Fibroblast of lung (primary cell): ENCODE measurements at places on chromosomes 2 and 18. TPM values are rescaled to one million over a fixed set of nuclear protein-coding genes. Genes with fewer than 3 reads are reported as not detected.

DNA sequence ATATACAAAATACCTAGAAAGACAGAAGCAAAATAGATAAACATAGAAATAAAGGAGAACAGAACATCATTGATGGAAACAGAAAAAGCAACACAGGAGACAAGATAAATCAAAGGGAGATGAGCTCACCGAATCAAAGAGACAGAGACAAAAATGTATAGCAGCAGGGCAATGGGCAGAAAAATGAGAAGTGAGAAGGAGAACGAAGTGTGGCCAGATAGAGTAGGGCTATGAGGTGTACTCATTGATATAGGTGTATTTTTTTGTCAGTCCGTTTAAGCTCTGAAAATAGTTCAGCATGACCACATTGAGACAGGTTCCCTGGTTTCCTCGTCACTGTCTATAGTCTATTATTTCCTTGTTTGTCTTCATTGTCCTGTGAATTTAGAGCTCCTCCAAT is 55.1 kb downstream of the SP100 start:
- no peak for DNase-seq

DNA sequence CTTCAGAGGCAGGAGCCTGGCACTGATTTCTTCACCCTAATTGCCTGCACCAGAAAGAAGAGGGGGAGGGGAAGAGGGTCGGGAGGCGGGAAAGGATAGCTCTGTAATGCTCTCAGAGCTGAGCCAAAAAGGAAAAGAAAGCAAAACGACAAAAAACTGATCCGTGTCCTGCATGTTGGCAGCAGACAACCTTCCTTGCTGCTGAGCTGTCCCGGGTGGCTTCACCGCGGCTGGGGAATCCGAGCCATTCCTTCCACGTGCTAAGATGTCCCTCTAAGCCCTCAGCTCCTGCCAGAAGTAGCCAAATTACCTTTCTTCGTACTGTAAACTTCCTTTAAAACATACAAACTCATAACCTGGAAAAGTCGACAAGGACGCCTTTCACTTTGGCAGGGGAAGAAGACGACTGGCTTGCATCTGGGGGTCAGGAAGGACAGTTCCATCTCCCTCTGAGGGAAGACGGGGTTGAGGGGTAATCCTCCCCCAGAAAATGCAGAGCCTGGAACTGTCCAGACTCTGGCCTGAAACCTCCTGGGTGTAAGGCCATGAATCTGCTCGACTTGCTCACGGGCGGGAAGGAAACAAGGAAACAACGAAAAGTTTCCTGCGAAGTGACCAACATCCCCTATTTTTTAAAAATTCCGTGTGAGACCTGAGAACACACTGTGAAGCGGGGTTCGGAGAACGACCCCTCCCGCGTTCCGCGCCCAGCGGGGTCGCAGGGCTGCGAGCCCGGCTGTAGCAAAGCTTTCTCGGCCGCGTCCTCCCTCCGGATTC is 7.7 kb downstream of the OTX1 start:
- DNase-seq: peak; percentile 59

DNA sequence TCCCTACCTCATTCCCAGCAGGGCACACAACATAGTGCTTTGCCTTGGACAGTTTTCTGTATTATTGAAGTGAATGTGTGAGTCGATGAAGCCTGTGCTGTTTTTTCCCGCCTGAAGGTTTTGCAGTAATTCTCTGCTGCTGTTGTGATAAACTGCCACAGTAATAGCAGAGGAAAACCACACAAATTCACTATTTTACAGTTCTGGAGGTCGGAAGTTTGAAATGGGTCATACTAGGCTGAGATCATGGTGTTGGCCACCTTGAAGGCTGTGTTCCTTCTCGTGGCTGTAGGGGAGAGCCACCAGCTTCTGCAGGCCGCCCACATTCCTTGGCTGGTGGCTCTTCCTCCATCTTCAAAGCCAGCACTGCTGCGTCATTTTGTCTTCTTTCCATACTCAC is 678 bp upstream of the SLC16A14 start:
- DNase-seq: no peak

DNA sequence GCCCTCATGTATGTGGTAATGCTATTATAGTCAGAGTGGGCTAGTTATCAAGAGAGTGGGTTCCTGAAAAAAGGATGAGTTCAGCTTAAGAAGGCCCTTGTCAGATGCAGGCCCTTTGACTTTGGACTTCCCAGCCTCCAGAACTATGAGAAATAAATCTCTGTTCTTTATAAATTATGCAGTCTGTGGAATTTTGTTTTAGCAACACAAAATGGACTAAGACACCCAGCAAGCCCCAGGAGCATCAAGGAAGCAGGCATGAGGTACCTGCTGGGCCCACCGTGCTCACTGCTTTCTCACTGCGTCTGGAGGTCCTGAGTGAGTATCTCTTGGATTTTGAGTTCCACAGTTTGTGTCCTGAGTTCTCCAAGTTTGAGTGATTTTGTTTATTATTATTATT is 35.9 kb upstream of the LIPG start:
- DNase-seq: no peak

DNA sequence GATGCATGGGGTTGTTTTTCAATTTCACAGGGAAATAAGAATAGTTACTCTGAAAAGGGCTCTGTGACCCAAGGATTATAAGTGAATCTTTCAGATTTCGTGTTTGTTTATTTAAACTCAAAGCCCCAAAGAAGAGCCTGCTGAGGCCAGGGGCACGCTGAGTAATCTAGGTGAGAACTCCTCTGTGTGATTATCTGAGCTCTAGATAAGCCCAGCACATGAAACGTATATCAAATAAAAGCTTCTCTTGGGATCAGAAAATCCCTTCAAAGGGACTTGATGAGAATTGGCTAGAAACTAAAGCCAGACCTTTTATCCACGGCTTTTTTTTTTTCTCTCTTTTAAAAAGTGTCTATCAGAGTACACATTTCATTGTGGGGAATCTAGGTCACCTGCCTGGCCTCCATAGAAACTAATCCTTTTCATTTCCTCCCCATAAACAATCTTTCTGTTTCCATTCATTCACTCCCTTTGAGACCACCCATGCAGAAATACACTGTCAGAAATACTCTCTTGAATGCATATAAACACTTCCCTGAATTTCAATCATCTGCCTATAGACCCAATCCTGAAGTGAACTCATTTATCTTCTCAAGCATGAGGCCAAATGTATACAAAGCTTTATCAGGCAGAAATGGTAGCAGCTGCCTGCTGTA is 137.4 kb downstream of the RIT2 start:
- no peak for DNase-seq

- DNase-seq: peak; percentile 12
These were observed 127.4 kb upstream of the SLC8A1 start for GRCh38 chr2:40579247-40579646.

DNA sequence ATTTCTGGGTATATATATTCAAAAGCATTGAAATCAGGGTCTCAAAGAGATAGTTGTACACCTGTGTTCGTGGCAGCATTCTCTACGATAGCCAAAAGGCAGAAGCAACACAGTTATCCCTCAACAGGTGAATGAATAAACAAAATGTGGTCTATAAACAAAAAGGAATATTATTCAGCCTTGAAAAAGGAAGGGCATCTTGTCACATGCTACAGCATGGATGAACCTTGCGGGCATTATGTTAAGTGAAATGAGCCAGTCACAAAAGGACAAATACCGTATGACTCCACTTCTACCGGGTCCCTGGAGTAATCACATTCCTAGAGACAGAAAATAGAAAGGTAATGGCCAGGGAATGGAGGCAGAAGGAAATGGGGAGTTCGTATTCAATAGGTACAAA is 228.8 kb downstream of the SH3BP4 start:
- no peak for DNase-seq

GRCh38 chr2:139790136-139790535 is 1009.9 kb upstream of the NXPH2 start:
- no peak for DNase-seq

- DNase-seq: no peak
These were observed 377.7 kb upstream of the MYT1L start for GRCh38 chr2:2708575-2709430.

DNA sequence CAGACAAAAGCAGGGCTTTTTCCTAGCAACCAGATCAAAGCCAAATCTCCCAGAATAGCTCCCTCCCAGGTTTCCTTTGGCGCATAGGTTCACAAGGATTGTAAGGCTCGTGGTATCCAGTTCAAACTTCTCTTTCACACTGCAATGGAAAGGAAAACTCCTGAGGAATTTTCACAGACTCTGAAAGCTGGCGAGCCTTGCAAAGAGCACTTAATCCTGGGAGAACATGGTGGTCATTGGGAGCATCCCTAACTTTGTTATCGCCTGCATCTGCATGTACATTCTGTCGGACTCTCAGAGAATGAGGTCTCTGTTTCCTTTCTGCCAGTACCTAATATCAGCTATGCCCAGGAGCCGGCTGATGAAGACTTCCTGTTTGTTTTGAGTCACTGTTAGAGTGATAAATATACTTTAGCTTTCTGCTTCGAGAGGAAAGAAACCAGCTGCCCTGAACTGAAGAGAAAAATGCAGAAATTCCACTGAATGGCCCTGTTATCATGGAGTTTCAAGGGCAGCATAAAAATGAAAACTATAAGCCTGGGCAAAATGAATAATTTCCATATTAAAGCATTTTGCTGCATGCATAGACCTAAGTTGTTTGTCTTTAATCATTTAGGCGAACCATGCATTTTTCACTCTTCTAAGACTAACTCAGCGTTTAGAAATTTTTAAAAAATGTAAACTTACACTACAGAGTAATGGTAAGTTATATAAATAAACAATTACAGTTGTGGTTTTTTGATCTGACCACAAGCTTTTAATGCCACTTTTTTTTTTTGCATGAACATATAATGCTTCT is 76.4 kb upstream of the ZEB2 start:
- peak; percentile 72 for DNase-seq

- DNase-seq: peak; percentile 10
These were observed 152.5 kb downstream of the CYP26B1 start for GRCh38 chr2:71995067-71995665.

DNA sequence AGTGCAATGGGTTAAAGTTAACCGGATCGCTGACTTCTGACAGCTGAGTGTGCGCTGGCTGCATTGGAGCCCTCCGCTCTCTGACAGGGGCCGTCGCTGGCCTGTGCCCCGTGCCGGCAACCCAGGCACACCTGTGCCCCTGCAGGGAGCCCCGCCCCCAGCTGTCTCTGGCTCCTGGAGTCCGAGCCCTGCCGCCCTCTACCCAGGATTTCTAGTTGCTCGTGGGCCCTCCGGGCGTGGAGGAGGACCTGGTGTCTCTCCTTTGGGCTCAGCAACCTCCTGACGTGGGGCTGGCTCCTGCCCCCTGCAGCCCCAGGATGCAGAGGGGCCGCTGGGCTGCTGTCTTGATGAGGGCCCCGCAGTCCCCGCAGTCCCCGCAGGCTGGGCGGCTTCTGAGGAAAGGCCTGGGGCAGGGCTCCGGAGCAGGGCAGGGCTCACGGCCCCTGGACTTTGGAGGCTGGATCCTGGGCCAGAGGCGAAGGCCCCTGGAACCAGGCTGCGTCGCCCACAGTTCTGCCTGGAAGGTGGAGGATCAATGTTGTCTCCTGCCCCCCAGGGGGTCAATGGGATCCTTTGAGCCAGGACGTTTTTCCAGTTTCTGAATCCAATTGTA is 172.8 kb downstream of the RNF144A start:
- no peak for DNase-seq

DNA sequence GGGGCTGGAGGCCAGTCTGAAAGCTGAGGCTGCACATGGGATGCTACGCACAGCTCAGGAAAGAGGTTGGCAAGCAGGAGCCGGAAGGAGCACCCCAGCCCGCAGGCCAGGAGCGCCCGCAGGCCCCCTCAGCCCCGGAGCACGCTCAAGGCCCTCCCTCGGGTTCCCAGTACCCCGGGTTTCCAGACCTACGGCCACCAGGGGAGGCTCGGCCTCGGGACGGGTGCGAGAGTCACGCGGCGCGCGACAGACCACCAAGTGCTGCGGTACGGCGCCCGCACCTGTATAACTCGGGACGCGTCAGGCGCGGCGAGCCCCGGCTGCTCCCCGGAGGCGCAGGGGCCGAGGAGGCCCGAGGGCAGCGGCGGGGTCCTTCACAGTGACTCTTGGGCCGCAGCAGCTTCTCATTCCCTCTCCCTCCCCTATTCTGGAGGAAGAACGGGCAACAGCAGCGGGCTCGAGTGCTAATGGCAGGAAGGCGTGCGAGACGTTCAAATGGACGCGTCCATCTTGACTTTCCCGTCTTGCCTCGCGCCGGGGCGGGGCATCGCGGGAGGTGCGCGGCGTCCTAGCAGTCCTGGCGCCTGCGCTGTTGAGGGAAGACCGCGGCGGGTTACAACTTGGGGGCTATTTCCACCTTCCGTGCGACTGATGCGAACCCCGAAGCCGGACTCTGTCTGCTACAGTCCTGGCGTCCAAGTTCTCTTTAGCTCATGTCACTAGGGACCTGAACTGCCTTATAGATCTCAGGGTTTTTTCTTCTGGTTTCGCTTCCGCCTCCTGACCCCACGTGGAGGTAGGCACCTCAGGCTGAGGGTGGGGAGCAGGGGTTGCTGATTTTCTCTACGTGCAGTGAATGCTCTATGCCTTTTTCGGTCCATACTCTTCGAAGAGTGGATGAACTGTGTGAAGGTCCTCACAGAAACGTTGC is at the start of gene ANAPC1:
TSS of gene ANAPC1 (minus strand) at position 533 of the 931 bp plus-strand sequence. CDS start 3,368 bp downstream, outside the sequence.
- peak; percentile 65 for DNase-seq

- DNase-seq: peak; percentile 55
These were observed 58.2 kb downstream of the COPS8 start for GRCh38 chr2:237143676-237144440.

DNA sequence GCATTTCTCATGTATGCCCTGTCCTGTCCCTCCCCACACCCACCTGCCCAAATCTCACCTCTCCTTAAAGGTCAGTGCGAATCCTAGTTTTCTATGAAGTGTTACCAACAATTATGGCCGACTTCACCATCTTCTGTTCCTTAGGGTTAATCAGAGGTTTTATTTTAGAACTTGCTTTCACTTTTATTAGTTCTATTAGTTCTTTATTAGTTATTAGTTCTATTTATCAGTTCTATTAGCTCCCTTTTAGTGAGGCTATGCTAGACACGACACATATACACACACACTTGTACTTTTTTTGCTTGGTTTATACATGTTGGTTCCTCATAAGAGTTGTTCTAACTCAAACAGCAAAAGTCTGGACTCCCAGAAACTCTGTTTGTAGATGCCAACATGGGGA is 176.8 kb upstream of the MSH6 start:
- no peak for DNase-seq

DNA sequence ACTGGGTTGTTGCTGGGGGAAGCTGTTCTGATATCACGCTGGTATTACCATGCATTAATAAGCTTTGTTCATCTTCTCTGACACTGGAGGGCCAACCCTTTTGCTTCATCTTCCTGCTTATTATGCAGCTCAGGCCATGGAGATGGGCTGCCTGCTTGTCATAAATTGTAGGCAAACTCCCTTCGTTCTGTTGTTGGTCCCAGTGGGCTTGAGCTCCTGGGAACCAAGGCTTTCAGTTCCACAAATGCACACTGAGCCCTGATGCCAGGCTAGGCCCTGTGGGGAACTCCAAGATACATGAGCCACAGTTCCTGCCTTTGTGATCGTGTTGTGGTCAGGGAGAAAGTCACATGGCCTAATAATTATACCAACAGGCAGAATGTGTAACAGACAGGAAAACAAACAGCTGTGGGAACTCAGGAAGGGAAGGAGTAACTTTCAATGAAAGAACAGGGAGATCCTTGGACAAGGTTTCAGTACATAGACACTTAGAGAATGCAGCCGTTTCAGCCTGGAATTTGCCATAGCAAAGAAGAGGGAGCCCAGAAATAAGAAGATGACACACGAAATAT is 49.0 kb upstream of the BCL2L11 start:
- DNase-seq: peak; percentile 82

Gene TWIST2
- total RNA-seq: 36.0 and 118 TPM in 2 replicates

Gene CCDC121
- total RNA-seq: 1.8 and 2.0 TPM in 2 replicates

Gene CHRNA1
- total RNA-seq: 0.33 TPM in 1 of 2 replicates, not detected in the other

Gene DNAH7
- total RNA-seq: 0.77 and 0.99 TPM in 2 replicates

Gene SATB2
- 13.9 and 28.1 TPM in 2 replicates for total RNA-seq

Gene SALL3
- not detected in 2 replicates for total RNA-seq

Gene GRB14
- 0.26 and 0.33 TPM in 2 replicates for total RNA-seq

Gene TRPM8
- under 0.01 and 0.99 TPM in 2 replicates for total RNA-seq

Gene LRRTM1
- total RNA-seq: not detected in 2 replicates
